Anterior cingulate cortex (tissue), 58 donors: ENCODE measurements at places on chromosomes 3 and 15.

DNA sequence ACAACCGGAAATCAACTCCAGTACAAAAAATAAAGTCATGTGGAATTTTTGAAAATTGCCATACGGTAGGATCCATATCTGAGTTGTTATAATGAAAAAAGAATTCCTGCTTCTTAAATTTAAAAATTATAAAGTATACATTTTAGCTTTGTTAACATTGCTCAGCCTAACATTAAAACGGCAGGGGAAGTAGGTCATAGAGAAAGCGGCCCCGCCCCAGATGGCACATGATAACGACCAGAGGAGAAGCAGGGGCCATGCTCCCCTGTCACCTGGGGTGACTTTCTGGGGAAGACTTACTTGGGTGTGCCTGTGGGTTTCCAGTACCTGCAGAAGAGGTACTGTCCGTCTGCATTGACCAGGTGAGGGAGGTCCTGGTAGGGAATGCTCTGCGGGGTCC is 921 bp downstream of the MGLL start:
- DNase-seq, result no peak

DNA sequence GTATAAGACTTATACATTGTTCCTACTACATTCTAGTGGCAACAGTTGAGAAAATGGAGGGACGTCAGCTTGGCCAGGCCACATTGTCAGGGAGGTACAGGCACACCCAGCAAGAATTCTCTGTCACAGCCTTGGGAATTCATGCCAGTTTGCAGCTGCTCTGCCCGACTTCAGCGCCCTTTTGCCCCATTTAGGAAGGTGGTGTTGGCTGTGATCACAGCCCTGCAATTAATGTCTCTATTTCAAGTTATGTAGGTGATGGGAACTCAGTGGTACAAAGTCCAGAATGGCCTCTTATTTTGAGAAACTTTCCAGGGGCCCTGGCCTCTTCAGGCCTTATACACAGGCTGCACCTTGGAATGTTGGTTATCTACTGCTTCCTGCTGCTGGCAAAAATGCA is 26.7 kb downstream of the AMOTL2 start:
- no peak for DNase-seq

DNA sequence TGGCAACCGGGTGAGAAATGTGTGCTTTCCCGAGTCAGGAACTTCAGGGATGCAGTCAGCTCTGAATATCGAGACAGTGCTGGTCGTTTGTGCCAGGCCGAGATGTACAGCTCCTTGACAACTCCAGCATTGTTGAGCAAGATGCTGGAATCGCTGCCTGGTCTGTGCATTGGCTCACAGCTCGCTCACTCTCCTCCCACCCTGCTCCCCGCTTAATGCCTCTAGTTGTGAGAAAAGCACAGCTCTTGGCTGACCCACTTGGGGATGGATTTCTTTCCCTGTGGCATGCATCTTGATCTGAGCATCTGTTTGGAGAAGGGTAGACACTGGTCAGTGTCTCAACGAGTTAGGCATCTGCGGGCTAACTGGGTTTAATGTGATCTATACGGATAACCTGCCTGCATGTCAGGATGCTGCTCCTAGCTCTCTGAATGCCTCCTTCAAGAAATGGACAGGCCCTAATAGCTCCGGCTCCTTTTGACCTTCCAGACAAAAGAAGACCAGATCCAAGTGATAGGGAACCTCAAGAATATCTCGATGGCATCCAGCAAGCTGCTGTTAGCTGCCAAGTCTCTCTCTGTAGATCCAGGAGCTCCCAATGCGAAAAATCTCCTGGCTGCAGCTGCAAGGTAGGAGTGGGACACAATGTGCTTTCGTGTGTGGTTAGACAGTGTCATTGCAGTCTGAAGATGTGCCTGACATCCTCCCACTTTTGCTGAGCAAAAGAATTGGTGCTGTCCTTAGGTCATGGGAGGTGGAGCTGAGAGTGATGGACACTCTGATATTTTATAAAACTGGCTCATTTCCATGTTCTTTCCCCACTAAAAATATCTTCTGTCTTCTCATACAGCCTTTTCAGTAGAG is 302.2 kb upstream of the TPM1 start:
- peak; percentile 33 for DNase-seq

DNA sequence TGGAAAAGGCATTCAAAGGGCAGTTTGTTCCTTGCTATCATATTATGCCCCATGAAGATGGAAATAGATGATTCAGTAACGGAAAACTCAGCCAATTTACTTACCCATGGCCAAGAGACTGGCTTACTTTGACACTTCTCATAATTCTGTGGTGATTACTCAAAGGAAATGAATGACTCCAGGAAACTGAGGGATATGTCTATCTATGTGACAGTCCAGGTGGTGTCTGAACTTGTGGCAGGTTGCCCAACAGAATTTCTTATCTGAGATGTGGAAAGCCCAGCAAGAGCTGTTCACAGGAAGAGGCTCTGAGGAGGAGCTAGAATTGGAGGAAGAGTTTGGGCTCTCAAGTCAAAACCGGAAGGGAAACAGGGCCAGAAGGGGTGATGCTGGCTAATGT is 91.2 kb downstream of the KCNAB1 start:
- DNase-seq, result no peak

- no peak for DNase-seq
These were observed 12.3 kb downstream of the MYO5C start for GRCh38 chr15:52283281-52283680.

DNA sequence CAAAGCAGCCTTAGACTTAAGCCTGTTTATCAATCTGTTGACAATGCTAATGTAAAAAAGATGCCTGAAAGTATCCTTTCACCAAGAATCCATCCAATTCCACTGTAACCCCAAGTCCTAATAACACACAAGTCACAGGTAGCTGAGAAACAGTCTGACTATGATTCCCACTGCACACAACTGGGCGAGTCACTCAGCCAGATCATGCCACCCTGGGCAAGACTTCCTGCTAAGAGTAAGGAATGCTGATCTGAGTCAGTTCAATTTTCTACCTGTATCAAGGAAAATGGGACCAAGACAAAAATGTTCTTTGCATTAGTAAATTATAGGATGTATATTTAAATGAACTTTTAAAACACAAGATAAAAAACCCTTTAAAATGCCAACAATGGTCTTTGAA is 33.3 kb downstream of the NPTN start:
- DNase-seq, result no peak

DNA sequence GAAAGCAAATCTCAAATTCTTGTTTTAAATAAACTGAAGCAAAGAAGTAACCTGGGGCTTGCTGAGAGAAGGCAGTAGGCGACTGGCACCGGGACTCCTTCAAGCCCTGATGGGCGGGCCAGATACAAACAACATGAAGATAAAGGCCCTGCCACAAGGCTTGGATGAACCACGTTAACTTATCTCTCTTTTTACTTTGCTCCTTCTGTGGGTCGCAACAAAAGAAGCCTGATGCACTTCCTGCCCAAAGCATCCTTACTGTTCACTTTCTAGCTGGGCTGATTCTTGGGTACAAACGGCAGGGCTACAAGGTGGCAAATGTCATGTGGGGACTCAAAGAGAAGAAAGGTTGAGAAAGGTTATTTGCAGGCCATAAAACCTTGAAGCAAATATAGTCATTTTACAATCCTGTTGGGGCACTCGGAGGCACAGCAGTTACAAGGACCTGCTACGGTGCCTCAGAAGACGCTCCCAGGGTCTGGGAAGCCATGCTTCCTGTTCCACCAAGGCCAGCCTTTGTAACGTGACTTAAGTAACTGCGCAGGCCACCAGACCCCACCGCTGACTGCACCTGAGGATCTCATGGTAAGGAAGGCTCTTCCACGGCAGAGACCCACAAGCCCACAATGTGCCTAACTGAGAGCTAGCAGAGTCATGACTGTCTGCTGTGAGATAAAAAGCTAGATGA is 71.1 kb downstream of the CHSY1 start:
- no peak for DNase-seq

GRCh38 chr3:171788546-171789351 is 21.5 kb downstream of the PLD1 start:
- peak; percentile 13 for DNase-seq

- no peak for DNase-seq
These were observed 17.7 kb upstream of the CPA3 start for GRCh38 chr3:148847351-148847750.

DNA sequence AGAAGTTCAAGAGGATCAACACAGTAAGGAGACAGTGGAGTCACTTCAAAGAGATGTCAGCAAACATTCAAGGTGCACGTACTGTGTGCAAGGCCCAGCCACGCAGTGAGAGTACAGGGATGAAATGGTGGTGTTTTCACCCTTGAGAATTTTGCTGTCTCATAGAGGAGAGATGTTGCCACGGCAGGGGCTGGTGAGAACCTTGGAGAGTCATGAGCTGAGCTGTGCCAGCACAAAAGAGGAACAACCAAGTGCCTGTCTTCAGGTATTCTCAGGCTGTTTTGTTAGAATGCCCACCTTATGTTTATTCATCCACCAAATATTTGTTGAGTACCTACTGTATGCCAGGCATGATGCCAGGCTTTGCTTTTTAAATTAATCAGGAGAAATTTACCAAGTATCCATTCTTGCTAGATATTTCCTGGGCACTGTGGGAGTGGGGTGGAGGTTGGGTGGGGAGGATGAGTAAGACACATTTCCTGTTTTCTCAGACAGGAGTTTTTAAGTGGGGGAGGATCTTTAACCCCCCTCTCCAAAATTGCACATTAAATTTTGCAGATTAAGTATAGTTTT is 72.6 kb downstream of the SLC6A11 start:
- no peak for DNase-seq
